ENCODE measurements at places on chromosomes 2 and 18.

- DNase-seq, result no peak
Measured at GRCh38 chr2:143190431-143190830, 61.2 kb downstream of the ARHGAP15 start.

DNA sequence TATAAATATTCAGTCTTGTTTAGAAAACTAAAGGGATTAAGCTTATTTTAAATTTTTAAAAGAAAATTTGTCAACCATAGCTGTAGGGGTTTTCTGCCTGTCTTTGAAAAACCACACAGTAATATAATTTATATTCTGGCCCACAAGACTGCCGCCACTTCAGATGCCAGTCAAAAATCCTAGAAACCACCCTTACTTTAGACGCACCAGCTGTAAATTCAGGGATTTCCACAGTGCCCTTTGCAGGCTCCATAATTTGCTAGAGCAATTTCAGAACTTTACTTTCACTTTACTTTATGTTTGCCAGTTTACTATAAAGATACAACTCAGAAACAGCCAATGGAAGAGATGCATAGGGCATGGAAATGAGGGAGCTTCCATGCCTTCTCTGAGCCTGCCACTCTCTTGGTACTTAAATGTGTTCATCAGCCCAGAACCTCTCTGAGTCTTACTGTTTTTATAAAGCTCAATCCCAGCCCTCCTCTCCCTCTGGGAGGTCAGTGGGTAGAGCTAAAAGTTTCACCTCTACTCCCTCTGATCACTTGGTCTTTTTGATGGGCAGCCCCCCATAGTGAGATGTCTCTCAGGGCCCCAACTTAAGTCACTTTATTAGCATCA, 63.3 kb downstream of the KYNU start:
- no peak for DNase-seq

GRCh38 chr2:110877031-110877827, 144.9 kb downstream of the ACOXL start:
- no peak for DNase-seq

DNA sequence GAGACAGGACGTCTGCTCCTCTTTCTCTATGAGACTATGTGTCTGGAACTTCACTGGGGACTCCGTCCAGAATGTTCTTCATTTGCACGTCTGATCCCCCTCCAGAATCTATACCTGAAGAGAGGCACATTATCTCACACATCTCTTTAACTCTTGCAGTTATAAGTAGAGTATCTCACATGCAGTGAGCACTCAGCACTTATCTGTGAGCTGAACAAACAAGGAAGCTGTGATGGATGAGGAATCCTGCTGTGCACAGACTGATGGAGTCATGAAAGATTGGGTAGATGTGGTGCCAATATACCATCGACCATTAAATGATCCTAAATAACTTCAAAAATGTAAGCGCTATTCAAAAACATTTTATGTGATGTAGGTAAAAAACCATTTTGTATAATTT, 888.3 kb upstream of the CELF4 start:
- no peak for DNase-seq

GRCh38 chr2:192960945-192961344, 766.2 kb upstream of the TMEFF2 start:
- DNase-seq, result no peak

DNA sequence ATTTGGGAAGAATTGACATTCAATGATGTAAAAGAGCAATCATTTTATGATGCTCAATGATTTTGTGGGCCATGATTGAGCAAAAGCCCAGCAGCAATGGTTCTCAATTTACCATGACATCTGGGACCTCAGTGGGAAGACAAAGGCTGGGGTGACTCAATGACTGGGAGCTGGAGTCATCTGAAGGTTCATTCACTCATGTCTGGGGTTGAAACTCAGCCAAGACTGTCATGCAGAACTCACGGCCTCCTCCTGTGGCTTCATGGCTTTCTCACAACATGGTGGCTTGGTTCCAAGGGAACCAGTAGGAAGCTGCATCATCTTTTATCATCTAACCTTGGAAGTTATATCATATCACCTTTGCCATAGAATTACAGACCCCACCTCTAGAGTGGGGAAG, 45.1 kb upstream of the CD226 start:
- peak; percentile 24 for DNase-seq

- DNase-seq, result no peak
Measured at GRCh38 chr2:138500592-138501424, 762 bp upstream of the SPOPL start.

All from astrocyte (in vitro differentiated cells and primary cell).